ENCODE measurements at places on chromosomes 1 and 21. TPM values are rescaled to one million over a fixed set of nuclear protein-coding genes. Genes with fewer than 3 reads are reported as not detected.

Gene C1orf141
- not detected for total RNA-seq

DNA sequence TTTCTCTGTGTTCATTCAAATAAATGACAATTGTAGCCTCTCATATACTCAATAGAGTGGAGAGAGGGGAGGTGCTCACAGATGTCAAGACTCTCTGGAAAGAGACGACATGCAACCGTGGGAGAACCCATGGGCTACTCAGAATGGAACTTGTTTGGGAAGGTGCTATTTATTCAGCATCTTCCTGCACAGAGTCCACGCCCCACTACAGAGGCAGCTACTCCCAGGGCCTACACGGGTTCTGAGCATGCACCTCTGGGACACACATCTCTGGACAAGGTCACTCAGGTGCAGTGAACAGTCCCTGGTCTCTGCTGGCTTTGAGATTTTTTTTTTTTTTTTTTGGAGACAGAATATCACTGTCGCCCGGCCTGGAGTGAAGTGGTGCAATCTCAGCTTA, 64.1 kb downstream of the NID1 start:
- DNase-seq: no peak

DNA sequence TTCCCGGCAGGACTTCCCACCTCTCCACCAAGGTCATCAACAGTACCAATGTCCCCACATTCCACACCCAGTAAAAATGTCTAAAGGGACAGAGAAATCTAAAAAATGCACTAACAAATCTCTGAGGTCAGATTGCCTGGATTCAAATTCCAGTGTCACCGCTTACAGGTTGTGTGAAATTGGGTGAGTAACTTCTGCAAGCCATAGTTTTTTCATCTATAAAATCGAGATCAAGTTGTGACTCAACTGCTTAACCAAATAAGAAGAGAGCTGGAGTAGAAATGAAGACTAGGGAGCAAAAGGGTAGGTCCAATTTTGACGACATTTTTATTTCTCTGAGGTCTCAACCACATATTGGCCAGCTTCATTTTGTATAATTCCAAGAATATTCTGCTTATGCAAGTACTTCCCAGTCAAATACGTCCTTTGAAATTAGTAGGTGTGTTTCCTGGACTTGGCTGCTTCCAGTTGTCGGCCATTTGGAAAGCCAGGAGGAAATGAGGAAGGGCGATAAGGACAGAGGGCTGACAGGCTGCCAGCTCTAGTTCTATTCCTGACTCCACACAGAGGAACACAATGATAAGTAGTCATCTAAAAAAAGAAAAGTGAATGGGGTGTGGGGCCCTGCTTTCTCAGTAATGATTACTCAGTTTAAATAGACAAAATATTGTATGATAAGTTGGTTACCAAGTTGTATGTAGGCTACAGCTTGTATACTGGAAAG, 57.7 kb upstream of the ZC3H11B start:
- DNase-seq: no peak

DNA sequence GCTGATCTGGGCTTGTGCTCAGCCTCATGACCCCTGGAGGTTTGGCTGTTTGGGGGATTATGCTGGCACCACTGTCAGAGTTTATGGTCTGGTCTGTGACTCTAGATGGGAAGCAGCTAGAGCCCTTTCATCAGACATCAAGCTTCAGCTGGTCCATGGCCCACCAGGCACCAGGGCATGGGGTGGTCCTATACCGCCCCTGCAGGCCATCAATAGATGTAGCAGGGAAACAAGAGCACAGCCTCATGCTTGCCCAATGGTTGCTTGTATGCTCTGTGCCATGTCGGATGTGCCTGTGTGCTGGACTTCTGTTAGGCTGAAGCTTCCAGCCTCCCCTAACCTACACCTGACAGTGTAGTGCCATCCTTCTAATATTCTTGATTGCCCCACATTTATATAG, 71.1 kb upstream of the CD34 start:
- no peak for DNase-seq

Gene WDR26
- 27.7 TPM for total RNA-seq

DNA sequence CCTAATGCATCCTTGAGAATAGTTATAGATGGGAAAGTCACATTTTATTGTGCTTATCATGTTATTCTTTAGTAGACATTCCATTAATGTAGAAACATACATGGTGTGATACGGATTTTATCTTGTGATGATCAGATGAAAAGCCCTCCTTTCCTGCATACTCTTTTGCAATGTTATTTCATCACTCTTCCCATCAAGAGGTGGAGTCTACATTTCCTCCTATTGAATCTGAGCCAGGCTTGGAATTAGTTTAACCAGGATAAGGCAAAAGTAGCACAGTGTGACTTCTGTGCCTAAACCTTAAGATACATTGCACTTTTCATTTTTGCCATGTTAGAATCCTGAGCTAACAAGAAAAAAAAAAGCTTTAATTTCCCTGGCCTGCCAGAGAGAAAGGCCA, 393.7 kb upstream of the ST6GALNAC5 start:
- no peak for DNase-seq

DNA sequence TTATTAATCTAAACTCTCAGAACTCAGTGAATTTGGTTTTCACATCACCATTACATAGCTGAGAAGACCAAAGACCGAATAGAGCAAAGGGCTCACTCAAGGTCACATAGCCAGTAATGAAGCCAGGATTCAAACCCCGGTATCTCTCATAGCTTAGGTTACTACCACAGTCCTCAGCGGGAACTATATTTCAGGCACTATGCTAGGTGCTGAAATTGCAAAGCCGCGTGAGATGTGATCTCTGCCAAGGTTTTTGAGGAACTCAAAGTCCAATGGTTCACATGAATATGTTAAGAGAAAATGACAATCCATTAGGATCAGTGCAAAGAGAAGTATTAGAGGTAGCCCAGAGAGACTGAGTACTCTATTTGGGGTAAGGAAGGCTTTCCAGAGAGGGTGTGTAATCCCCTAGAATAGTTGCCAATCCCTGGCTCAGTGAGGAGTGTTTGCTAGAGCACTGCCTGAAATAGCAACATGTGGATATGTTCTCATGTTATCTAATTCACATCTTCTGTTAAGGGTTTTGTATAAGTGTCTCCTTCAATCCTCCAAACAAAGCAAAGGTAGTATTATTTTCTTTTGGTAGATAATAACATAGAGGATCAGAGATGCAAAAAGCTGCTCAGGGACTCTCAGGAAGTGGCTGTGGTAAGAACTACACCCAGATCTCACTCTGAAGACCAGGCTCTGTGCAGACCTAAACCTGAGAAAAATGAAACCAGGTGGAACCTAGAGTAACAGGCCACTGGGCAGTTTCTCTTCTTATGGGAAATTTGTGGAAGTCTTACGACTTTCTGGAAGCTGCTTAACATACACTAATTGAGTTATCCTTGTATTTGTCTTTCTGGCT, 93.1 kb upstream of the C8B start:
- DNase-seq: no peak

- DNase-seq: no peak
Measured at GRCh38 chr1:68889471-68889870, 392.6 kb upstream of the DEPDC1 start.

- no peak for DNase-seq
Measured at GRCh38 chr1:206832352-206832880, 33.0 kb upstream of the IL20 start.

DNA sequence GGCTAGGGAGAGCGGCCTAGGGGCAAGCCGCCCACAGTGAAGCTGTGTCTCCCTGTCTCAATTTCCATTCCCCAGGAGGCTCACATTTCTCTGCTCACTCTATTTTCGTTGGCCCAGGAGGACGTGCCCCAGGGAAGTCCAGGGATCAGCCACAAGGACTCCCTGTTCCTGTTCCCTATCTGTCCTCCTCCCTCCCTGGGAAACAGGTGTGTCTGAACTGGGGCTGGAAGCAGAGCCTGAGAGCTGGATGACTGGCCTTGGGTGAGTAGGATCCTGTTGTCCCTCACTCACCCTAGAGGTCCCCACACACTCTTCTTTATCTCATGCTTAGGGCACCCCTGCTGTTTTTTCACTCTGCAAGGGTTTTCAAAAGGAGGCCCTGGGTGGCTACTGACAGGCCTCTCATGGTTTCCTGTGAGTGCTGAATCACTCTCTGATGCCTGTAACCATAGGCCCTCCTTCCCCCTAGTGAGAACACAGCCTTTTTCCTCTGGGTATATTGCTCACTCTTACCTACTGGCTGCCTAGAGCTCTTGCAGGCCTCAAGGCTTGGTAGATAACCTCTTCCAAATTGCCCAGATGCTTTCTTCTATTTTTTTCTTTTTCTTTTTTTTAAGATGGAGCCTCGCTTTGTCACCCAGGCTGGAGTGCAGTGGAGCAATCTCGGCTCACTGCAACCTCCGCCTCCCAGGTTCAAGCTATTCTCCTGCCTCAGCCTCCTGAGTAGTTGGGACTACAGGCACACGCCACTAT, 3.3 kb upstream of the UTP11 start:
- DNase-seq: peak; percentile 93

- DNase-seq: no peak
Measured at GRCh38 chr1:109492779-109493178, 1.1 kb upstream of the CYB561D1 start.

Gene RGS2
- total RNA-seq: 13.2 TPM

DNA sequence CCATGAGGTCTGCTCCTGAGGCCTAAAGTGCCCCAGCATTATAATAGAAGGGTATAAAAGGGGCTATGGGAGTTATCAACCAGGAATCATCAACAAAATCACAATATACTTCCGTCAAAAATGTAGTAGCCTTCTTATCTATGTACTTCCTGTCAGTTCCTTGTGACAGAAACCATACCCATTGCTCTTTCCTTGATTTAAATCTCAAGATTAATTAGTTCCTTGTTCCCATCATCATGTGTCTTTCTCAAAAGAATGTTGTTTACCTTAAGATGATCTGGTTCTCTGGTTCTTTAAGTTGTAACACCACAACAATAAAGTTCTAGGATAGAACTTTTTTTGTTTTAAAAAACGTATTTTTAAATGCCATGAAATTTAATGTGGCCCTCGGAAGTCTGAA, 833.3 kb downstream of the LTN1 start:
- DNase-seq: no peak

GRCh38 chr1:169804941-169805340, 10.2 kb upstream of the METTL18 start:
- DNase-seq: no peak

DNA sequence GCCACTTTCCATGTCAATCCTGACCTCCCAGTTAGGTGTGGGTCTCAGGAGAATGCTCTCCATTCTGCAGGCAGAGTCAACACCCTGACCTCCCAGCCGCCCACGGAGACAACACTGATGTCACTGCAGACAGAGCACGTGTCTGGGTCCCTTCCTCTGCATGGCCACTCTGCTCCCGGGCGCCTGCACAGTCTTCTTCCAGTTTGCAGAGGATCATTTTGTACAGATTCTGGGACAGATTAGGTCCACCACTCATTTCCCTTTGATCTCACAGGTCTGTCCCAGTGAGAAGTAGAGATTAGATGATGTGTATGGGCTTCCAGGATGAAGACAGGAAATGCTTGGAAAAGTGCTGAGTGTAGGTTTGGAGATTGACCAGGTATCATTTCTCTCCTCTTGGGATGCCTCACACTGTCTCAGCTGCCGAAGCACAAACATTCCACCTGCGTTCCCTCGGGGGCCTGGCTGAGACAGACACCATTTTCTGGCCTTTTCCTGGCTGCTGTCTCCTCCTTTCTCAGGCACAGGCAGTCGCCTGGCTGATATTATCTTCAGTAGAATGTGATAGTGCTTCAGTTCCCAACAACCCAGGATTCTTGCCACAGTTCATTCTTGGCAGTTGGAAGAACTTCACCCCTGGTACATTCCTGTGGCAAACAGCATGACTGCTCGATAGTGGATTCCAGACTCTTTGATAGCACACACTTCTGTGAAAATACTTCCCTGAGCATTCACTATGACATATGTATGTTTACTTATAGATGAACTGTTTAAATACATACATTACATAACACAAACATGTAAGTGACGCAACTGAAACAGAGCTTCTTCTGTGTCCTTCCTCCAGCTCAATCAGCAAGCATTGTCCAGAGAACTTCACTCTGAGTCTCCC, 7.9 kb downstream of the MYBPHL start:
- no peak for DNase-seq
